Activated naive CD4-positive, alpha-beta T cell treated with anti-CD3 and anti-CD28 coated beads for 36 hours (primary cell): ENCODE measurements at places on chromosomes 3 and 15. TPM values are rescaled to one million over a fixed set of nuclear protein-coding genes. Genes with fewer than 3 reads are reported as not detected.

The CLDN11 gene
- not detected for total RNA-seq

The FOXL2NB gene
- total RNA-seq, result not detected

The MAGEL2 gene
- not detected for total RNA-seq

The TMCC1 gene
- total RNA-seq, result 14.3 TPM

The CASR gene
- total RNA-seq, result not detected

The COL6A6 gene
- total RNA-seq, result not detected

The ACKR4 gene
- total RNA-seq, result not detected

The RTP3 gene
- total RNA-seq, result not detected

The PCLAF gene
- total RNA-seq, result 118 TPM

The AADACL2 gene
- not detected for total RNA-seq

The LRRC2 gene
- total RNA-seq, result not detected

The P2RY14 gene
- 0.69 TPM for total RNA-seq

The GMNC gene
- total RNA-seq, result not detected

The ACSBG1 gene
- not detected for total RNA-seq

The WDR72 gene
- not detected for total RNA-seq

The CCK gene
- total RNA-seq, result not detected

The IL16 gene
- total RNA-seq, result 38.8 TPM

The CKMT1B gene
- total RNA-seq, result 1.0 TPM

The IQCH gene
- total RNA-seq, result 1.4 TPM

The WNT5A gene
- total RNA-seq, result not detected

The ACVR2B gene
- 6.9 TPM for total RNA-seq

The LDHAL6B gene
- total RNA-seq, result not detected

The SLC33A1 gene
- 15.2 TPM for total RNA-seq

The DHX36 gene
- 58.2 TPM for total RNA-seq
